RKO (cell line): ENCODE measurements at places on chromosomes 4 and X.
A peak's percentile ranks its signal among the peaks of the same experiment; 100 is the strongest.

DNA sequence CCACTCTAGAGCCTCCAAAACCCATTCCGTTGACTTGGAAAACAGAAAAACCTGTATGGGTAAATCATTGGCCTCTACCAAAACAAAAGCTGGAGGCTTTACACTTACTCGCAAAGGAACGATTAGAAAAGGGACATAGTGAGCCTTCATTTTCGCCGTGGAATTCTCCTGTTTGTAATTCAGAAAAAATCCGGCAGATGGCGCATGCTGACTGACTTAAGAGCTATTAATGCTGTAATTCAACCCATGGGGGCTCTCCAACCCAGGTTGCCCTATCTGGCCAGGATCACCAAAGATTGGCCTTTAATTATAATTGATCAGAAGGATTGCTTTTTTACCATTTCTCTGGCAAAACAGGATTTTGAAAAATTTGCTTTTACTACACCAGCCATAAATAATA, 60.8 kb downstream of the ZNF732 start:
- peak; percentile 66 for DNase-seq

DNA sequence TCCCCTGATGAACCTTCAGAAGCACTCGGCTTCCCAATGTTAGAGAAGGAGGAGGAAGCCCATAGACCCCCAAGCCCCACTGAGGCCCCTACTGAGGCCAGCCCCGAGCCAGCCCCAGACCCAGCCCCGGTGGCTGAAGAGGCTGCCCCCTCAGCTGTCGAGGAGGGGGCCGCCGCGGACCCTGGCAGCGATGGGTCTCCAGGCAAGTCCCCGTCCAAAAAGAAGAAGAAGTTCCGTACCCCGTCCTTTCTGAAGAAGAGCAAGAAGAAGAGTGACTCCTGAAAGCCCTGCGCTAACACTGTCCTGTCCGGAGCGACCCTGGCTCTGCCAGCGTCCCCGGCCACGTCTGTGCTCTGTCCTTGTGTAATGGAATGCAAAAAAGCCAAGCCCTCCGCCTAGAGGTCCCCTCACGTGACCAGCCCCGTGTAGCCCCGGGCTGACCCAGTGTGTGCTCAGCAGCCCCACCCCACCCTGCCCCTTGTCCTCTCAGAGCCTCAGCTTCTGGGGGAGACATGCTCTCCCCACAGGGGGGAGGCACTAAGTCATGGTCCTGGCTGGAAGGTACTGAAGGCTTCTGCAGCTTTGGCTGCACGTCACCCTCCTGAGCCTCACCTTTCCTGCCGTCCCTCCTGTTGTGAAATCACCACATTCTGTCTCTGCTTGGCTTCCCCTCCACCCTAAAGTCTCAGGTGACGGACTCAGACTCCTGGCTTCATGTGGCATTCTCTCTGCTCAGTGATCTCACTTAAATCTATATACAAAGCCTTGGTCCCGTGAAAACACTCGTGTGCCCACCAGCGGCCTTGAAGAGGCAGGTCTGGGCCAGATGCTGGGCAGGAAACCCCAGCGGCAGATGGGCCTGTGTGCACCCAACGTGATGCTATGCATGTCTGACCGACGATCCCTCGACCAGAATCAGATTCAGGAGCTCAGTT, 34.7 kb downstream of the NOP14 start:
- DNase-seq, result no peak

GRCh38 chr4:48526406-48526805, 36.4 kb downstream of the ZAR1 start:
- no peak for DNase-seq

DNA sequence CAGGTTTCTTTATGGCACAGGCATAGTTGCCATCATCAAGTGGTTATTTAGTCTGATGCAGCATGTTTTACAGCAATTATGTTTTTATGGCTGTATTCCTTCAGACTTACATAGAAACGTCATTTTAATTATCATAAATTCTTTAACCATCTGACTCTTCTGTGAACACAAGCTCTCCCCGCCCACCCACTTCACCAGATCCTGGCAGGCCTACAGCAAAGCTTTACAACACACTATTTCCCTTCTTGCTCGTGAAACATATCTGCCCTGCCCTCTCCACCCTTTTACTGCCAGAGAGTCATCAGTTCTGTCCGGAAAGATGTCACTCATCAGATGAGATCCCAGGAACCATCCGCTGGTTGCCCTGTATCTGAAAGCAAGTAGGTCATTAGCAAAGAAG, 120.5 kb downstream of the HS6ST2 start:
- no peak for DNase-seq

GRCh38 chrX:71540801-71541200, 7.9 kb downstream of the OGT start:
- DNase-seq, result no peak

DNA sequence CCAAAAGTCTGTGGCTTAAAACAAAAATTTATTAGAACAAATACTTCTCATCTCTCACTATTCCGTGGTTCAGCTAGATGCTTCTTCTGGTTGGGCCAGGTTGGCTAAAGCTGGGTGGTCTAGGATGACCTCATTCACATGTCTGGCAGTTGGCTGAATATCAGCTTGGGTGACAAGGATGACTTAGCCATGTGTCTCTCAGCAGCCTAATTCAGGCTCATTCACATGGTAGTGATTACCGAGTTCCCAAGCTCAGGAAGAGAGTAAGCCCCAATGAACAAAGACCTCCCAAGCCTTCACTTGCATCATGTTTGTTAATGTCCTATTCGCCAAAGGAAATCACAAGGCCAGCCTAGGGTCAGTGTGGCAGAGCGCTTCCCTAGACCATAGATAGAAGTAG, 119.4 kb downstream of the FANCB start:
- no peak for DNase-seq

DNA sequence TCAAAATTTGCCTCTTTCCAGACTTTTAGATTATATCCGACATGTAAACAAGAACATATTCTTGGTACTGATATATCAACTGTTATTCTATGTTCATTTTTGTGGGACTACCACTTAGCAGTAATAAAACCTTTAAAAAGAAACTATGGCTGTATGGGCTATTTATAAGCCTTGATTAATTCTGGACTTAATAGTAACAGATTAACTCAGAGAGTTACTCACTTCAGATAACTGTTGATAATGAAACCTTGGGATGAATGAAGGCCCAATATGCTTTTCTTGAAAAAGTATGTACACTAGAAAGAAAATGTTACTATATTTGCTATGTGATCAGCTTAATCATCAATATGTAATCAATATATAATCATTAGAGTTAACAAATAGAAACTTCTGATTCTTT, 595.9 kb upstream of the BOD1L1 start:
- DNase-seq, result no peak

DNA sequence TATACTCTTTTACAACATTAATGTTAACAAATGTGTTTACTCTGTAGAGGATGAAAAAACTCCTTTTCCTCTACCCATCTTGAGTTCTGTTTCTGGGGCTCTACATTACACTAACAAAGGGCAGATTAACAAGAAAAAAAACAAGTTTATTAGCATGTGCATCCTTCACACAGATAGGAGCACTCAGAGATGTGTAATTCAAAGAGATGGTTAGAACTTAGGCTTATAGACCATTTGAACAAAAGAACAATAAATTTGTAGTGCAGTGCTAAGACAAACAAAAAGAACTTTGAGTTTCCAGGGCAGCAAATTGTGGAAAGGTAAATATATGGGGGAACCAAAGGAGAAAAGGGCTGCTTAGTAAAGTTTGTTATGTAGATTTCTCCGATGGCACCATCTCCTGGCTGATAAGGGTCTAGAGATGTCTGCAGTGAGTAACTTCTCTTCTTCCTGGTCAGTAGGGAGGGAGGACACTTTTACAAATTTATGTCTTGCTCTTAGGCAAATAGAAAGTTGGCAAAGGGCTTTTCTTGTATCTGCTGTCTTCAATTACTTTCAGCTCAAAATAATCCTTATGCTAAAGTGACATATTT, 1249.9 kb upstream of the TENM3 start:
- DNase-seq, result no peak

GRCh38 chrX:13985697-13986435, 43.8 kb downstream of the GEMIN8 start:
- DNase-seq, result no peak

DNA sequence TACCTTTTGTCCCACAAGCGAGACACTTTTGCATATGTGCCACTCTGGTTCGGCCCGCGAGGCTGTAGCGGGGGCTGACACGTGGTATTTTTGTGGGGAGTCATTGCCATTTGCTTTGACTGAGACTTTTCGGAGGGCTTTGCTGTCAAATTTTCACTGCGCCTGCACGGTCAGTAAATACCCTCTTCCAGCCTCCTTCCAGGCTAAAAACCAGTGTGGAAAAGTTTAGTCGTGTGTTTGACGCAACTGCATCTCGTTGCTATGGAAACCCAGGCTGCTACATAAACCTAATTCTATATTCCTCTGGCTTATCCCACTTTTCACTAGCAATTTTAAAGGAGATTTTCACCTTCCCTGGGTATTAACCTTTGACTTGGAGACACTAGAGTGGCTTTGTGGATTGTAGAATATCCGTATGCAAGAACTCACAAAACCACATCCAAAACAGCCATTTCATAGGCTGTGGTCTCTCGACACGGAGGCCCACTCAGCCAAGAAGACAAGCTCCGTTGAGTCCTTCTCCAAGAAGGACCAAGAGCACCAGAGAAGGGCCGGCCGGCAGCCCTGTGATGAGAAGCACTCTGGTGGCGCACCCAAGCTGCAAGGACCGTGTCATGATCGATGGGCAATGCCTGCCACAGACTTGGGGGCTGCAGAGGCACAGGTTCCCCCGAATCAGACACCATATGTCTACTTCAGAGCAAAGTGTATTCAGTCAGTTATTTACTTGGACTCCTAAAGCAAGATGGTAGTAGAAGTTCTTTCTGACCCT, 38.4 kb upstream of the ENPP6 start:
- no peak for DNase-seq

- no peak for DNase-seq
Measured at GRCh38 chr4:116796022-116796421, 289.4 kb downstream of the TRAM1L1 start.

DNA sequence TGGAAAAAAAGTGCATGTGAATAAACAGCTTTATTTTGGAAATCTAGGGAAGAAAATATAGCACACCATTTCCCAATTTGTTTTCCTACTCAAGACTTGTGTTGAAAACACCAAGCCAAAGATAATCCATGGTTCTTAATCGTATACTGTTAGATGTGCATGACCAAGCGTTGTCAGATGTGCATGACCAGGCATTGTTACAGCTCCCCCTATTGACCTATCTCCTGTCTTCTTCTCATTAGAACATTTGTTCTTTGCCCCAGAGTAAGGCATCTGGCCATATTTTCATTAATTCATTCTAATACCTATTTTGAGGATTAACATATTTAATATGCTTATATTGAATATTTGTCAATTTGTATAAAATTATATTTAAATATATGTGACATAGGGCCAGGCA, 14.4 kb upstream of the VCX start:
- peak; percentile 4 for DNase-seq

DNA sequence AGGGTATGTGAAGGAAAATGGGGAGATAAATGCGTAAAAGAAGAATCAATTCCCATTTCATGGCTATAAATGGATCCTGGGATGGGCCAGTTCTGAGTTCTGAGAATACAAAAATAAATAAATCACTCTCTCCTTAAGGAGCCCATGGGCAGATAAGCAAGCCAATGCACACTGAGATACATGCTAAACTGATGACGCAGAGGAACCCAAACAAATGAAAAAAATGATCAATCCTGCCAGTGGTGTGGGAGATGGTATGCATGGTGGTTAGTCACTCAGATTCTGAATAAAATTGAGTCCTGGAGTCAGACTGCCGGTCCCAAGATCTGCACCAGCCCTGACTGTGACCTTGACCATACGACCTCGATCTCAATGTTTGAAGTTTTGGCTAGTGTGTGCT, 59.7 kb downstream of the NEIL3 start:
- no peak for DNase-seq

GRCh38 chr4:177810220-177810619, 368.0 kb upstream of the AGA start:
- no peak for DNase-seq

DNA sequence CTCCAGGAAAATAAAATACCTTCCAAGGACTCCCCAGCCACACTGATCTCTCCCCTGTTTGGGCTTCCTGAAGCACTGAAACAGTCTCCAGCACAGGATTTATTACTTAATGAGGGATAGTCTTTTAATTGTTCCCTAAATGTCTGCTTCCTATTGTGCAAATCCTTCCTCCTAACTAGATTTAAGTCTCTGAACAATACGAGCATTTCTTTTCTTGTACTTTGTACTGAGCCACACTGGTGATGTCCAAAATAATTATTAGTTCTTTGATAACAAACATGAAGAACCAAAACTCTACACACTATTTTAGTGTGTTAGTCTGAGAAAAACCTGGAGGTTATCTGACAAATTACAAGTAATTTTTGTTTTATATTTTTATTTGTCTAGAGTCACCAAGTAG, 5.1 kb downstream of the ADGRA3 start:
- no peak for DNase-seq

- peak; percentile 43 for DNase-seq
Measured at GRCh38 chrX:15299941-15300851, 15.2 kb downstream of the ASB11 start.

GRCh38 chr4:114310296-114310925, 288.2 kb upstream of the UGT8 start:
- DNase-seq, result no peak

GRCh38 chr4:142130666-142131065, 494.3 kb downstream of the IL15 start:
- DNase-seq, result no peak

GRCh38 chr4:17587094-17587822, 10.3 kb downstream of the LAP3 start:
- no peak for DNase-seq

GRCh38 chr4:128459547-128459946, 171.9 kb upstream of the PGRMC2 start:
- DNase-seq, result no peak

- DNase-seq, result peak; percentile 3
Measured at GRCh38 chrX:118961866-118962560, 12.4 kb upstream of the LONRF3 start.

- peak; percentile 91 for DNase-seq
Measured at GRCh38 chr4:40909363-40909876, 159.7 kb downstream of the NSUN7 start.

GRCh38 chr4:127533028-127533700, 99.6 kb upstream of the INTU start:
- DNase-seq, result no peak

- no peak for DNase-seq
Measured at GRCh38 chrX:69018416-69019072, 146.7 kb downstream of the PJA1 start.

DNA sequence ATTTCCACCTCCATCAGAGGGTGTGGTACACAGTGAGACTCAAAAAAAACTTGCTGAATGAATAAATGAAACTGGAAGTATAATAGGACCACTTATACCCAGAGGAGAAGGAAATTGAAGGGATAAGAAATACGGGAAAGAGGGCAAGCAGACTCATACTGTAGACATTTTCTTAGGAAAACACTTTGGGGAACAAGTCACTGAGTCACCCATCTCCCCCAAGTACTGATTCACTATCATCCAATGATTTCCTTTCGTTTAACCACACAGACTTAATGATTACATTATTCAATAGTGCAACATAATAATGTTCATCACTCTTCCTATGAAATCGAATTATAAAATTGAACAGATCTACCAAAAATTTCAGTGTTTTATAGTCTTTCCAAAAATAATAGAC, 97.1 kb downstream of the LDB2 start:
- DNase-seq, result no peak

- peak; percentile 20 for DNase-seq
Measured at GRCh38 chr4:845233-845835, 19.4 kb upstream of the CPLX1 start.
